Activated CD4-positive, alpha-beta memory T cell treated with anti-CD3 and anti-CD28 coated beads for 36 hours (primary cell): ENCODE measurements at places on chromosomes 16 and 17. TPM values are rescaled to one million over a fixed set of nuclear protein-coding genes. Genes with fewer than 3 reads are reported as not detected.

KRTAP3-1 gene
- total RNA-seq = not detected

DNA sequence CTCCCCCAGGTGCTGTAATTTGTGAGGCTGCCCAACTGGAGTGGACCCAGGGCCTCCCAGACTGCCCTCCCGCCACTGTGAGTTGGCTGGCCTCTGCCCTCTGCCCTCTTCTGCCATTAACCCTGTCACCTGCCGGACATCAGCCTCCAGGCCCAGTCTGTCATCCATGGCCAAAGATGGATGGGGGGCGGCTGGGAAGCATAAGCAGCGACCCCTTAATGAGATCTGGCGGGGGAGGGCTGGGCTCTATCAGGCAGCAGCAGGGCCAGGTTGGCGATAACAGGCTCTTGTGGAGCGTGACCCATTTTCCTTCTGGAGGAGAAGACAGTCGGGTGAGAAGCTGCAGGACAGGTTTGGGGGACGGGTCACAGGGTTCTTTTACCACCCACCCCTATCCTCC lies 25.3 kb downstream of the CDK5RAP3 start:
- no peak overlapping the region for H3K27ac ChIP-seq
- H3K36me3 ChIP-seq = no peaks in the 10 kb centered on the region
- no peak for DNase-seq
- peaks cover 3% of the 10 kb centered on the region for H3K4me1 ChIP-seq

KCNJ12 gene
- not detected for total RNA-seq

DNA sequence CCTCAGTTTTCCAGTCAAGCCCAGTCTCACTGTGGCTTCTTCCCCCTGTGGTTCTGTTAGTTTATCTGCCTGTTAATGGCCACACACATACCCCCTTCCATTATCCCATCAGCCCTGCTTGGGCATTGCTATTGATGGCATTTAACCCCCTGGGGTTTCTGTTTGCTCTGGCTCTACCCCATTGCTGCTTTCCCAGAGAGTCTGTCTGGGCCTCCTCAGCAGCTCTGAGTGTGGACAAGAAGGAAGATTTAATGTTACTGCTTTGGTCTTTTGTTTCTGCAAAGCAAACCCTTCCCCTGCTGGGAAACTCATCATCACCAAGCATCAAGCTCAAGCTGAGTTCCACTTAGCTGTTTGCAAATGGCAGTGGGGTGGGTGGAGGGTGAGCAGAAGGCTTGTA lies 162.7 kb downstream of the CCT6B start:
- H3K27me3 ChIP-seq = peaks cover 7% of the 10 kb centered on the region
- no peak overlapping the region for H3K27ac ChIP-seq
- DNase-seq = no peak
- H3K4me1 ChIP-seq = no peaks in the 10 kb centered on the region
- H3K36me3 ChIP-seq = no peaks in the 10 kb centered on the region

DNA sequence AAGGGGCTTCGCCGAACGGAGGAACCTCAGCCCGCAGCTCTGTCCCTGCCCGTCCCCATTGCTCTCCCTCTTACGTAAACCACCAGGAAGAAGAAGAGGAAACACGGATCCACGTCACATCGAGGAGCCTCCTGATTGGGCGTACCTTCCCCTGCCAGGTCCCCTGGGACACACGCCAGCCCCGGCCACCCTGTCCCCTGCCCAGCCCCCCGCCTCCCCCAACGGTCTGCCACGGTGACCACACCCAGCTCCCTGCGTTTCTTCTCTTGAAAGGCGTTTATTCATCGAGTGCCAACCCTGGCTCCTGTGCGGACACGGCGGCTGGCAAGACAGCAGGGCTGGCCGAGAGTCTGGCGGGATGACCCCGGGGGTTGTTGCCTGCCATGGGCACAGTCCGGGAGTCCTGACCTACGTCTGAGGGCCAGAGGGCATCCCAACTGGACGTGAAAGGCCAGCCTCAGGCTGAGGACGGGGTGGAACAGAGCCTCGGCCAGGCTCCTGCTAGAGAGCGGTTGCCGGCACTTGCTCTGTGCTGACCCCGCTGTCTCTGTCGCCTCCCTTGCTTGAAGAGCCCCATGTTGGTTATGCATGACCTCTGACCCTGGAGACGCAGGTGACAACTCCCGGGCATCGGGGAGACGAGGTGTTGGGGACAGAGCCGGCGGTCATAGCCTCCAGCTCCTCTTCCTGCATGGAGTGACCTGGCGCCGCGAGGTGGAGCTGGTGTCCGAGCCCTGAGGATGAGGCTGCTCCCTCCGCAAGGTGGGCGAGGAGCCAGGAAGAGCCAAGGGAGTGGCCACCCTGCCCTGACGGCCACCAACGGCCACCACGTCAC lies 40.5 kb upstream of the ACSF3 start:
- no peak for DNase-seq
- no peaks in the 10 kb centered on the region for H3K27me3 ChIP-seq
- H3K36me3 ChIP-seq = no peaks in the 10 kb centered on the region
- H3K4me1 ChIP-seq = no peaks in the 10 kb centered on the region
- H3K27ac ChIP-seq = no peak overlapping the region
- peak overlapping the region; percentile 63 for H3K4me3 ChIP-seq

RDM1 gene
- total RNA-seq = 10.6 TPM

- peaks cover 70% of the 10 kb centered on the region for H3K36me3 ChIP-seq
- H3K27ac ChIP-seq = no peak overlapping the region
- DNase-seq = no peak
- H3K4me1 ChIP-seq = peaks cover 47% of the 10 kb centered on the region
- peak overlapping the region; percentile 24 for H3K4me3 ChIP-seq
Measured at GRCh38 chr17:2067048-2067561, 12.2 kb downstream of the HIC1 start.

DNA sequence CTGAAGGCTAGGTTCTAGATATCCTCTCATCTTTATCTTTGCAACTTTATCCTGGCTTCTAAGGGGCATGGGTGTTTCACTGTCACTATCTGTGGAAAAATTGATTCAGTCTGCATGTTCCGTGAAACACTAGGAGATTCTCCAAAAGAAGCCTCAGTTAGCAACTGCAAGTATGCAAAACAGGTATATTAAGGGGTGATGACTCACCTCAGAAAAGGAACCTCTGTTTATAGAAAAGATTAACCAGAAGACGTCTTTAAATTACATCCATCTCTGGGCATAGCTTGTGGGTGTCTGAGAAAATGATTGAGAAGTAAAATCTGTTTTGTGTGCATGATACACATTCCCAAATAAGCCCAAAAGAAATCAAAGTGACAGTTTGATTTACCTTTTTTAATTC lies 353.8 kb upstream of the HSBP1 start:
- peaks cover 4% of the 10 kb centered on the region for H3K4me1 ChIP-seq
- H3K27me3 ChIP-seq = peaks cover 3% of the 10 kb centered on the region
- H3K36me3 ChIP-seq = no peaks in the 10 kb centered on the region
- no peak overlapping the region for H3K4me3 ChIP-seq
- no peak for DNase-seq

- H3K27ac ChIP-seq = no peak overlapping the region
- H3K4me1 ChIP-seq = no peaks in the 10 kb centered on the region
- H3K27me3 ChIP-seq = peaks cover 12% of the 10 kb centered on the region
- no peaks in the 10 kb centered on the region for H3K36me3 ChIP-seq
Measured at GRCh38 chr17:5873781-5874180, 196.4 kb upstream of the WSCD1 start.

TOX3 gene
- total RNA-seq = not detected
